ENCODE measurements at places on chromosomes 1 and 21. TPM values are rescaled to one million over a fixed set of nuclear protein-coding genes. Genes with fewer than 3 reads are reported as not detected.

The RHEX gene
- not detected for total RNA-seq

The ARMH1 gene
- total RNA-seq = 21.2 TPM

The CBR3 gene
- total RNA-seq = 29.0 TPM

The KRTAP12-2 gene
- total RNA-seq = not detected

The C1orf159 gene
- total RNA-seq = 19.9 TPM

The ALPL gene
- not detected for total RNA-seq

The FCGR3A gene
- 0.18 TPM for total RNA-seq

DNA sequence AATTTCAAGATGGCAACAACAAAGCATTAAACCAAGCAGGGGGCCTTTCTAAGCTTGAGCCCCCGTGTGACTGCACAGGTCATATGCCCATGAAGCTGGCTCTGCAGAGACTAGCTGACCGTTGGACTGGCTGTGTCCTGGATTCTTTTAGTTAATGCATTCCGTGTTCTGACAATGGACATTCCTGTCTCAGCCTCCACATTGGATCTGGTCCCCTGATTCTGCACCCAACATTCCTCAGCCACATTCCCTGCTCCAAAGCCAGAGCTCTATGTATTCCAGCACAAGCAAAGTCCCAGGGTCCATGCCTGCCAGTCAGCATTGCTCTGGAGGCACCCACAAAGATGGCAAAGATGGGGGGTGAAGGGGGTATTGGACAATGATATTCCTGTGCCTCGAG is 5.1 kb upstream of the NAV1 start:
- no peak for DNase-seq
- H3K36me3 ChIP-seq = peaks cover 5% of the 10 kb centered on the region
- peaks cover 30% of the 10 kb centered on the region for H3K27me3 ChIP-seq

DNA sequence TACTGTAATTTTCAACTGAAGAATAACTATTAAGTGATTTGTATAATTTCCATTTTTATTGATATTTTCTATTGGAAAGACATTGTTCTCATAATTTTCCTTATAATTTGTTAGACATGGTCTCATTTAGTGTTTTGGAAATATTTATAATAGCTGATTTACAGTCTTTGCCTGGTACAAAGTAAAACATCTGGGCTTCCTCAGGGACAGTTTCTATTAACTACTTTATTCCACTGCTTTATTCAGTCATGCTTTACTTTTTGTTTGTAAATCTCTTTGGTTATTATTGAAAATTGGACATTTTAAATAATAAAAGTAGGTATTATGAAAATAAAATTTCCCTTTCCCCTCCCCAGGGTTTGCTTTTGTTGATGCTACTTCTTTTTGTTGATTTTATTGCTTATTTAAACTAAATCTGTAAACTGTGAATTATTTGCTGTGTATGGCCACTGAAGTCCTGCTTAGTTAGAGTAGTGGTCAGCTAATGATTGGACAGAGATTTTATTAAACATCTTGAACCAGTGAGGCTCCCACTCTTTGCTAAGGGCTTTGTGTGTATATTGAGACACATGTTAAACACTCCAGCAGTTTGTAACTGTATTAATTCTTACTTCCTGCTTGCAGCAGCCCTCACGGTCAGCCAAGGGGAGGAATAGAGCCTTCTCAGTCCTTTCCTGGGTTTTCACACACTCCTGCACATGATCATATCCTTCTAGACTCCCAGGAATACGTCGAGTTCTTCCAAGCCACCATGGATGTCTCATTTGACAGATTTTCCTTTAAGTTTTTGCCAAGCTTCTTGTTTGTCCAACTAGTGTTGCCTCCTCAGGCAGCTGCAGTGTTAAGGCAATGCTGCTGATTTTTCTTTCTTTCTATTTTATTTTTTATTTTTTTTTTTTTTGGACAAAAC is 994.6 kb upstream of the PRMT6 start:
- no peaks in the 10 kb centered on the region for H3K36me3 ChIP-seq
- DNase-seq = no peak
- no peak overlapping the region for H3K4me3 ChIP-seq
- H3K4me1 ChIP-seq = no peaks in the 10 kb centered on the region
- H3K27me3 ChIP-seq = no peaks in the 10 kb centered on the region

DNA sequence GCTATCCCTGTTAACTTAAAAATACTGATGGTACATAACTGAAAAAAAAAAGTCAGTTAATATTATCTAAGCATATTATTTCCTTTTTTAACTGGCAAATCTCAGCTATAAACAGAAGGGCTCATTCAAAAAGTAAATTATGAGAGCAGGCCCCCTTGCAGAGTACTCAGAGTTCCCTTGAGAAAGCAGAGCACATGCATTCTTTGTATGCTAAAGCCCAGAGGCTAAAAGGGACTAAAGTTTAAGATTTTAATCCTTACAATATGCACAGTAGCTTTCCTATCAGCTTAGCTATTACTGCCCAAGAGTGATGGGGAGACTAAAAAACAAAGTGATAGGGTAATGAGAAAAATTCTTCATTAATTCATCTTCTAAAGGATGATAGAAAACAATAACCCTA is 18.5 kb downstream of the SLC16A1 start:
- H3K27ac ChIP-seq = peak overlapping the region; percentile 19
- no peaks in the 10 kb centered on the region for H3K27me3 ChIP-seq
- DNase-seq = no peak
- no peak overlapping the region for H3K4me3 ChIP-seq
- H3K4me1 ChIP-seq = peaks cover 51% of the 10 kb centered on the region

- H3K4me3 ChIP-seq = no peak overlapping the region
- H3K4me1 ChIP-seq = peaks cover 16% of the 10 kb centered on the region
- H3K36me3 ChIP-seq = no peaks in the 10 kb centered on the region
- H3K27me3 ChIP-seq = no peaks in the 10 kb centered on the region
- no peak overlapping the region for H3K27ac ChIP-seq
- no peak for DNase-seq
Measured at GRCh38 chr1:9248341-9249262, 14.0 kb downstream of the H6PD start.

DNA sequence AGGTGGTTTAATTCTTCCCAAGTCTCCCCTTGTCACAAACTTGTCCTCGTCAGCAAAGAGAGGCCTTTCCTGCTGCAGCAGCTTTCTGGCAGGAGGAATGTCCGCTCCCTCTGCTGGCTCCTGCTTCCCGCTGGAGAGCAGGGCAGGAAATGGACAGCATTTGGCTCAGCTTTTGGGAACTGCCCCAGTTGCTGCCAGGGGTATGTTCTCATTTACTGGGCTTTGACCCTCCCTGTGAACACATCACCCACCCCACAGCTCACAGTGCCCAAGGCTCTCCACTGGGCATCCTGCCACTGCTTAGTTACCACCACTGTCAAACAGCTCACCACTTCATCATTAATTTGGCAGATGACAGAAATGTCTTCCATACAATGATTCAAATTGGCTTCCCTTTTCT is 75.4 kb downstream of the MRPL37 start:
- H3K36me3 ChIP-seq = peaks cover 20% of the 10 kb centered on the region
- no peaks in the 10 kb centered on the region for H3K27me3 ChIP-seq
- no peak overlapping the region for H3K27ac ChIP-seq
- peaks cover 34% of the 10 kb centered on the region for H3K4me1 ChIP-seq

GRCh38 chr1:52588535-52588934 is 13.6 kb upstream of the GPX7 start:
- no peak for DNase-seq
- no peaks in the 10 kb centered on the region for H3K27me3 ChIP-seq
- H3K36me3 ChIP-seq = no peaks in the 10 kb centered on the region
- no peaks in the 10 kb centered on the region for H3K4me1 ChIP-seq
- no peak overlapping the region for H3K27ac ChIP-seq
- H3K4me3 ChIP-seq = no peak overlapping the region

DNA sequence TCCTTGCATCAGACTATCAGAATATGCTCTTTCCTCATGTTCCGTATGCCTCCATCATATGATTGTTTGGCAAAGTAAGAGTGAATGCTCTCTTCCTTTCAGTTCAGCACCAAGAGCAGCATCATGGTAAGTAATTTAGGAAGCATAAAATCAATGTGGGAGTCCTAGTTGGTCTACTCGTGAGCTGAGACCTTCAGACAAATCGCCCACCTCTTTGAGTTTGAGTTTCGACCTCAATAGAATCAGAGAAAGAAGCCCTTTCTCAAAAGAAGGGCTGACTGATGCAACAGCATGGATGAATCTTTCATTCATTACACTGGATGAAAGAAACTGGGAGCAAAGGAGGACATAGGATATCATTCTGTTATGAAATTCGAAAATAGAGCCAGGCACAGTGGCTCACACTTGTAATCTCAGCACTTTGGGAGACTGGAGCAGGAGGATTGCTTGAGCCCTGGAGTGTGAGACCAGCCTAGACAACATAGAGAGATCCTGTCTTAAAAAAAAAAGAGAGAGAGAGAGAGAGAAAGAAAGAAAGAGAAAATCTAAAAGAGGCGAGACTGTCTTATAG is 112.5 kb downstream of the ZC3H11B start:
- H3K27me3 ChIP-seq = no peaks in the 10 kb centered on the region
- H3K4me1 ChIP-seq = no peaks in the 10 kb centered on the region
- no peak for DNase-seq
- H3K36me3 ChIP-seq = no peaks in the 10 kb centered on the region
- H3K27ac ChIP-seq = no peak overlapping the region

DNA sequence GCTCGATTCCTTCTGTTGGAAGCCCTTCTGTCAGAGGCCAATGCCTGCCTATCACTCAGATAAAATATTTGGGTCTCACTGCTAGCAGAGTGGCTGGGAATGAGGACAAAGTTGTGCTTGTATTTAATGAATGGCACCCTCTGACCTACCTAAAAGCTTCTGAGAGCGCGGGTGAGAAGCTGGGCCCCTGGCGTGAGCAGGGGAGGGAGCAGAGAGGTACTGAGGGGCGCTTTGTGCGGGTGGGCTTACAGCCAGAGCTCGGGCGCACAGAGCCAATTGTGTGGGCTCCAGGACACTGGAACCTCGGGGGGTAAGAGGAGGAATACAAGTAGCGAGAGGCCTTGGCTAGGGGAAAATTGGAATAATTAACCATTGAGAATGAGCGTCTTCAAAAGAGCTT is 32.3 kb downstream of the PCAT6 start:
- H3K4me1 ChIP-seq = peaks cover 11% of the 10 kb centered on the region
- no peaks in the 10 kb centered on the region for H3K27me3 ChIP-seq
- H3K4me3 ChIP-seq = no peak overlapping the region
- no peaks in the 10 kb centered on the region for H3K36me3 ChIP-seq
- H3K27ac ChIP-seq = no peak overlapping the region
- no peak for DNase-seq

GRCh38 chr1:244988521-244988920 is 124.2 kb upstream of the HNRNPU start:
- H3K27ac ChIP-seq = no peak overlapping the region
- no peaks in the 10 kb centered on the region for H3K36me3 ChIP-seq
- no peak for DNase-seq
- H3K4me1 ChIP-seq = no peaks in the 10 kb centered on the region

GRCh38 chr21:42942244-42942643 is 16.8 kb upstream of the ERVH48-1 start:
- no peaks in the 10 kb centered on the region for H3K4me1 ChIP-seq
- no peak for DNase-seq
- no peak overlapping the region for H3K4me3 ChIP-seq
- H3K36me3 ChIP-seq = no peaks in the 10 kb centered on the region
- no peak overlapping the region for H3K27ac ChIP-seq

DNA sequence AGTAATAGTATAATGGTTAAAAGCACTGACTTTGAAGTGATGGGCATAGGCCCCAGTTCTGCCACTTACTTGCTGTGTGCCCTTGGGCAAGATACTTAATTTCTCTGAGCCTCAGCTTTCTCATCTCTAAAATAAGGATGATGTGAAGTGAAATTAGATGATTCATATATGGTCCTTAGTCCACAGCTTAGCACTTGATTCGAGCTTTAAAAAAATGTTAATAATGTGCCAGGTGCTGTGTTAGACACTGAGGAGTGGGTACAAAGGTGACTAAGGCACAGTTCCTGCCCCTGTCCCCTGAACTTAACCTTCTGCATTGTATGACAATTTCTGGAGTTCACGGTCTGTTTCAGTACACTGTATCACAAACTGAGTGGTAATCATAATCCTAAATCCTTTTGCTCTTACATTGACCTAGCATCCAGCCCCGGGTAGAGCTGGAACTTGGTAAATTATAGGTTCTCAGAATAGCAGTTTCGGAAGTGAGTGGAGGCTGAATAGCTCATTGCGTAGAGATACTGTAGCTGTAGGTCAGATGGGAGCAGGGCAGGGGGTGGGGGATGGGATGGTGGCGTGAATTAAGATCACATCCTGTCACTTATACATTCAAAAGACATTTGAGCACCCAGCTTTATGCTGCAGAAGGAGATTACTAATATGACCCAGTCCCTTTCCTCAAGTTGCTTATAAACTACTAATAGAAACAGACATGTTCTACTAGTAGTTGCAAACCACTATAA is 1.5 kb downstream of the ZNF691 start:
- no peaks in the 10 kb centered on the region for H3K27me3 ChIP-seq
- peak overlapping the region; percentile 87 for H3K4me3 ChIP-seq
- peaks cover 37% of the 10 kb centered on the region for H3K36me3 ChIP-seq
- peaks cover 33% of the 10 kb centered on the region for H3K4me1 ChIP-seq
- peak overlapping the region; percentile 79 for H3K27ac ChIP-seq

GRCh38 chr1:17597651-17598050 is 58.2 kb downstream of the ARHGEF10L start:
- H3K27ac ChIP-seq = no peak overlapping the region
- H3K4me3 ChIP-seq = no peak overlapping the region
- no peaks in the 10 kb centered on the region for H3K27me3 ChIP-seq
- no peak for DNase-seq
- no peaks in the 10 kb centered on the region for H3K4me1 ChIP-seq

DNA sequence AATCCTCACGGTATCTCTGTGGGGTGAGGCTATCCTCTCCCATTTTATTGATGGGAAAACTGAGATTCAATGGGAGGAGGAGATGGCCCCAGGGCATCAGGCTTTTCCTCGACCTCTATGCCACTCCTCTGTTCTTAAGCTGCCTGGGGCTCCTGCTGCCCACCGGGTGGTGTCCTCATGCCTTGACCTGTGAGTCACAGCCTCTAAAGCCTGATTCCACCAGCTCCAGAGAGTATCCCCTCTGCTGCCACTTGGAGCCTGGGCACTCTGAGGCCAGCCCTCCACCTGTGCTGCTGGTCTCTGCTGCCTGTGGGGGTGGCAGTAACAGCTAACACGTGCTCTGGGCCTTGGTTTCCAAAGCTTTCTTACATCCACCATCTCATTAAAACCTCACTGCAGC is 241.2 kb downstream of the TRABD2B start:
- peaks cover 6% of the 10 kb centered on the region for H3K27me3 ChIP-seq
- H3K27ac ChIP-seq = no peak overlapping the region
- no peak for DNase-seq
- H3K4me1 ChIP-seq = no peaks in the 10 kb centered on the region
- no peak overlapping the region for H3K4me3 ChIP-seq
